ENCODE measurements at places on chromosomes 6 and 20.

GRCh38 chr6:154942770-154943169 lies 52.3 kb upstream of the TIAM2 start:
- DNase-seq: no peak

GRCh38 chr20:18913701-18914100 lies 100.1 kb downstream of the SCP2D1 start:
- no peak for DNase-seq

DNA sequence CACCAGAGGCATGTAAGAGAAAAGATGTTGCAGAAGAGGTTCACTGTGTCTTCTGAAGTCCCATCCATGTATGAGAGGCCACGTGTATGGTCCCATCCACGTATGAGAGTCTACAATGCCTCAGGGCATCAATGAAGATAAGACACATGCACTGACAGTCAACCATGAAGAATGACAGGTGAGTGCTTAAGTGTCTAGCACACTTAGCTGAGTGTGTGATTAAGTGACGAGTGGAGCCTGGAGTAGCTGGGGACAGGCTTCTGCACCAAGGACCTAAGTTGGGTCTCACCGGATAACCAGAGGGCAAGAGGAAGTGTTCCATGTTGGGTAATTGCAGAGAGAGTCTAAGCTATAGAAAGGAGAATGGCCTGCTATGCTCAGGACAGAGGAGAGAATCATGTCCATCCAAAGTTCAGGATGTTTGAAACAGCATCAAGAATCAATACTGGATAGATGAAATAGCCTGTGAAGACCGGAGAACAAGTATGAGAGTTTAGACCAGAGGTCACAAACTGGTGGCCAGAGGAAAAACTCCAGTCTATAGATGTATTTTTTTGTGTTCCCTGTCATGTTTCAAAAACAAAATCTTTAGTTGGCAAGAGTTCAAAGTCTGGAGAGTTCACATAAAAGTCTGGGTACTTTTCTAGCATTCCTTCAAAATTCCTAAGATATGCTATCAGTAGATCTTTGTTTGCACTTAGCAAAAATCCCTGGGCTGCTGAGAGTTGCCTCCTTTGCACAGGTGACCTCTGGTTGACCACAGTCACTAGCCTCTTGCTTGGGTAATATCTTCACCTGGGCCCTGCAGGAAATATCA lies 165.8 kb downstream of the KIF16B start:
- DNase-seq: no peak

- DNase-seq: peak; percentile 19
Measured at GRCh38 chr6:37878150-37878710, 58.7 kb downstream of the ZFAND3 start.

DNA sequence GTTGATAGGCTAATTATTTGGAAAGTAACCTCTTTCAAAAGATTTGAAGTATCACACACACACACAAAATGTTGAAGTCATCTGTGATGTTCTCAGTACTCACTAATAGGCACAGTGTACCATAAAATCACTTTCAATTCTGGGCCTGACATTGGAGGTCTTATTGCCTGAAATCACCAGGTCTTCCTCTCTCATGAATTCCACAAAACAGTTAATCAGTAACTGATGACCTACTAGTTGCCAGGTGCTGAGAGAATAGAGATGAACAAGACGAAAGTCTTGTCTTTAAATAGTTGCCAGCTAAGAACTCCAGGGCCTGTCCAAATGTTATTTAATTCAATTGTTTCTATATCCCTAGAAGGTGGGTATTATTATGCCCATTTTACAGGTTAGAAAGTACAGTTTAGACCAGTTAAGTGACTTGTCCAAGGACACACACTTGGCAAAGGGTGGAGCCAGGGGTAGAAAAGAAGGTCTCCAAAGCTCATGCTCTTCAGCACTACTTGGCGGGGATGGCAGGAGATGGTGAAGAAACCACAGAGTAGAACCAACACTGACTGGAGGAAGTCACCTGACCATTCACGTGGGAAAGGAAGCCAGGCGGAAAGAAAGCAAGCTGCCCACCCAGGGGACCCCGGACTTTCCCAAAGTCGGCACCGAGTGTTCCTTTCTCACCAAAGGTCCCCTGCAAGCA lies 116.4 kb downstream of the KIF6 start:
- DNase-seq: no peak

- DNase-seq: no peak
Measured at GRCh38 chr20:8633366-8633765, 435.5 kb upstream of the PLCB4 start.

GRCh38 chr6:159328052-159328451 lies 158.9 kb downstream of the FNDC1 start:
- no peak for DNase-seq

GRCh38 chr6:5679270-5679669 lies 327.5 kb downstream of the NRN1 start:
- no peak for DNase-seq

GRCh38 chr6:25487012-25487411 lies 165.0 kb upstream of the SCGN start:
- DNase-seq: no peak

- DNase-seq: no peak
Measured at GRCh38 chr6:136566007-136566487, 15.8 kb upstream of the MAP7 start.

GRCh38 chr6:48389146-48390043 lies 278.4 kb upstream of the PTCHD4 start:
- DNase-seq: no peak

DNA sequence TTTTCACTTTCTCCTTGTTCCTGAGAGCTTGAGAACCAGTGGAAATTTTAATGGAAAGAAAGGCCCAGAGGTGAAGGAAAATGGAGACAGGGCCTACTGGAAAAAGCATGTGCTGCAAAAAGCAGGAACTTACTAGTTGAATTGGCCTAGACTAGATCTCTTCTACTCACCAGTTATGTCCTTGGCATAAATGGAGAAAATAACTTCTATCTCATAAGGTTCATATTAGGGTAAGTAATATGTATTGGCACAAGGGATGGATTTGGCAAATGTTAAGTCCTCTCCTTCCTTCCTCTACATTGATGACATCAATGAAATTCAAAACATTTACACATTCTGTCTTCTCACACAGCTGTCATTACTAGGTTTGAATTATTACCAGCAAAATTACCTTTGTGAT lies 74.0 kb downstream of the NDUFAF5 start:
- DNase-seq: no peak

- DNase-seq: no peak
Measured at GRCh38 chr6:132512342-132512637, 626 bp downstream of the STX7 start.

DNA sequence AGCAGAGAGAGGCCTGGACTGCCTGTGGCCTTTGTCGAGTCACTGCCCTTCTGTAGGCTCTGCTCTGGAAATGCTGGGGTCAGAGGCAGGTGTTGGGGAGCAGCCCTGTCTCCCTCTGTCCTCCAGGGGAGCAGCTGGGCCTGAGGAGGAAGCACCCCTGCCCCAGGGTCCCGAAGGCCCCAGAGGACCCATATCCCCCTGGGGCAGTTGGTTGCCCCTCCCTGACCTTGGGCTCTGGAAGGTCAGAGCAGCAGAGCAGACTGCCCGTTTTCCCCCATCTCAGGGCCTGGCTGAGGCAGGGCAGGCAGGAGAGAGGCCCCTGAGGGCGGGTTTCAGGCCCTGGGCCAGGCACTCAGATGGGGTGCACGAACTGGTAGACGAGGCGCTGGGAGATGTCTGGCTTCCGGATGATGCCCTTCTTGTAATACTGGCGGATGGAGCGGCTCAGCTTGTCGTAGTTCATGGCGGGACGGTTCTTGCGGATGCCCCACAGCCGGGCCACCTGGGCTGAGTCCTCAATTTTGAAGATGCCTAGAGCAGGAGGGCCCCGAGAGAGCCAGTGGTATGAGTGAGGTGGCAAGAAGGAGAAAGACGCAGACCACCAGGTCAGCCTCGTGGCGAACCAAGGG lies 18.1 kb downstream of the SPDEF start:
- no peak for DNase-seq

- peak; percentile 86 for DNase-seq
Measured at GRCh38 chr6:137933696-137934095, 66.6 kb downstream of the TNFAIP3 start.

GRCh38 chr20:17536944-17537444 lies 5.8 kb upstream of the BFSP1 start:
- no peak for DNase-seq

GRCh38 chr6:71035871-71036270 lies 79.0 kb upstream of the B3GAT2 start:
- DNase-seq: no peak

DNA sequence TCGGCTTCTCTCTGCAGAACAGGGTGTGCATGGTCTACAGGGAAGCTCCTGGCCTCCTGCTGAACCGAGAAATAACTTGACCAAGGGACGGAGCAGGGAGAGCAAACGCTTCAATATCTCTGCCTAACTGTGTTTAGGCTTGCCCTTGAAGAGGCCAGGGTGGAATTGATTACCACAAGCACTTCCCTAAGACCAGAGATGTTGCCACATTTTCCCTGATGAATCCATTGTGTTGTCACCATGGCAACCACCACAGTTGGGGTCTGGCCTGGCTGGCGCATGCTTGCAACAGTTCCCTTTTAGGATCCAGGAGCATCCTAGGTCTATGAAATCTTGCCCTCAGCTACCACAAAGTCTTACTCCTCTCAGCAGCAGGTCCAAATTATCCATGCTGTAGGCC lies 213.5 kb upstream of the SULF2 start:
- no peak for DNase-seq

DNA sequence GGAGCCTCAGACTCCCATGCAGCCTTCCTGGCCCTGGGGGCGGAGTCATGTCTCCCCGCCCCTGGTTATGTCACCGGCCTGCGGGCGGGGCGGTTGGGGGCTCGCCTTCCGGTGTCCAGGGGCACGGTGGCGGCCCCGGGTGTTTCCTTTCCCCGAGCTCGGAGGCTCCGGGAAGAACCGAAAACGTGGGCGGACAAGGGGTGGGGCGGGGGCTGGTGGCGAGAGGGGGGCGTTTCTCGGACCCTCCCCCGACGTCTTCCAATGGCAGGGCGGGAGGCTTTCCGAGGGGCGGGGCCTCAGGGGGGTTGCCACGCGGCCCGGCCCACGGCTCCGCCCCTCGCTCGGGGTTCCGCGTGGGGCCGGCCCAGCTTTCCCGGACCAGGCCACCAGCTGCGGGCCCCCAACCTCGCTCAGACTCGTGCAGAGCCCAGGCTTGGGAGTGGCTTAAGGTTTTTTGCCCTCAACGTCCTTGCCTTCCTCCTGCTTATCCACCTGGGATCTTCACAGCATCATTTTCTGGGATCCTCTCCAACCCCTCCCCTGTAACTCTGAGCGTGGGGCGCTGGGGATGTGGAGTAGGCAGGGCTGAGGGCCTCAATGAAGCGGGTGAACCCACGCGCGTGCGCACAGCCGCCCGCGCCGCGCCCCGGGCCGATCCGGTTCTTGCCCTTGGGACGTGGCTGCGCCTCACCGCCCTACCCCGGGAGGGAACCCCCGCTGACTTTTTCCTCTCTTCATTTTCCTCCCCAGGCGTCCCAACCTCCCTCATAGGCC lies 2.1 kb upstream of the NRN1 start:
- DNase-seq: peak; percentile 88

DNA sequence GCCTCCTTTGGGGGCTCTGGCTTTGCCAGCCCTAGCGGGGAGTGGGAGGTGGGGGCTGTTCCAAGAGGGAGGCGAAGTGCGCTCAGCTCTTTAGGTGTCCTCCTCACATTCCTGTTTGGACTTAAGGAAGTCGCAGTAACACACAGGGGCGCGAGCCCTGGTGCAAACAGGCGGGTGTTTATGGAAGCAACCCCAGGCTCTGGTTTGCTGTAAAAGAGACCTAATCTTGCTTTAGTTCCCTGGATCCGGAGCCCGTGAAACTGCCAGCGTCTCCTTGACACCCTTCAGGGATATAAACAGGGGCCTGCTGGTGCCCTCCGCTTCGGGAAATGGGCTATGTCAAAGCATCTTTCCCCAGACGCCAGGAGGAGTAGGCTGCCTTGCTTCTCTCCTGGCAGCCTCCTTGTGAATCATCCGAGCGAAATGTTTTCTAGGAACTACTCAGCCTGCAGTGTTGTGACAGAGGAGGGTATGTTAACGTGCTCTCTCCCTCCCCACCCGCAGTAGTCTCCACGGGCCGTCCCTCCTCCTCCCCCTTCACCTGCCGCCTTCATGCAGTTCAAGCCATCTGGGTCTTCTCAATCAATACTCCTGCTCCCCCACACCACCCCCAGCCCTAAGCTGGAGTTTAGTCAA lies 168.0 kb upstream of the LRFN2 start:
- DNase-seq: peak; percentile 12

DNA sequence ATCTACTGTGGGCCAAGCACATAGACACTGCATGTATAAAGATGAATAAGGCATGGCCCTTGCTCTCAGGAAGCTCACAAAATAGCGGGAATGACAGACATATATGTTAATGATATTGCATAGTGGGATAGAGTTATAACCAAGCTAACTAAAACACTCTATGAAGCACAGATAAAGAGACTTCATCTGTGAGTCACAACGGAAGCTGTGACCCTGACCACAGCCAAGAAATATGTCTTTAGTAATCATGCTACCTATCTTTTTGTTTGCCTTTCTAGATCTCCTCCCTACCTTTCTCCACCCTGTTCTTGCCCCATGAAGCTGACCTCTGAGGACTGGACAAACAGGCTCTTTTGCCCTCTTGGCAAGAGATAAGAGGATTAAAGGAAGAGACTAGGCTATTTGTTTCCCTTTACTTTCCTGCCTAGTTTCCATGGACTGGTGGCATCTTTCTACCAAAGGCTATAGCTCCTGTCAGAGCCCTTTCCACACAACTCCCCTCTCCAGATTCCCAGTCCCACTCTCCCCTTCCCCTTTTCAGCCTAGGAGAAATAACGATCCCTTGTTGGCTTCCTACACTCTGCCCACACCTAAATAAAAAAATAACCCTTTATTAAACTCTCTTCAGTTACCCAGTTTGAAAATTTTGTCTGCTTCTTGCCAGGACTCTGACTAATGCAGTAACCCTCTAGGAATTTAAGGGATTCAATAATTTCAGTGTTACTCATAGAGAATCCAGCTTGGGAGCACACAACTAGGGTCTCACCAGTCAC lies 504.9 kb upstream of the MARCKS start:
- DNase-seq: no peak

GRCh38 chr6:134289204-134289575 lies 28.7 kb downstream of the SGK1 start:
- no peak for DNase-seq

DNA sequence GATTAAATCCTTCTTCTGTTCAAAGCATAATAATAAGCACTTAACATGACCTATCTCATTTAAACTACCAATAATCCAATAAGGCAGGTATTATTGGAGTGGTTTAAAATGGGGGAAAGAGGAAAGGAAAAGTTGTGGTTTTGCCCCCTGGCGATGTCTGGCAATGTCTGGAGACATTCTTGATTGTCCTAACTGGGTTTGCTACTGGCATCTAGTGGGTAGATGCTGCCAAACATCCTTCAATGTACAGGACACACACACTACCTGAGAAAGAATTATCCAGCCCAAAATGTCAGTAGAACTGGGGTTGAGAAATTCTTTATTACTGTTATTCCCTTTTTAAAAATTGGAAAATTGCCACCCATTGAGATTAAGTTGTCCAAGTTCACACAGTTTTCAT lies 25.2 kb upstream of the SRSF6 start:
- no peak for DNase-seq

GRCh38 chr20:12762725-12763124 lies 246.0 kb upstream of the SPTLC3 start:
- DNase-seq: no peak

Measured in GM04504 (cell line).